ENCODE measurements at places on chromosomes 1 and 21.

- no peak for DNase-seq
These were observed 116.3 kb upstream of the HP1BP3 start for GRCh38 chr1:20903437-20903836.

- DNase-seq = no peak
These were observed 213.8 kb upstream of the JUN start for GRCh38 chr1:58997637-58998036.

DNA sequence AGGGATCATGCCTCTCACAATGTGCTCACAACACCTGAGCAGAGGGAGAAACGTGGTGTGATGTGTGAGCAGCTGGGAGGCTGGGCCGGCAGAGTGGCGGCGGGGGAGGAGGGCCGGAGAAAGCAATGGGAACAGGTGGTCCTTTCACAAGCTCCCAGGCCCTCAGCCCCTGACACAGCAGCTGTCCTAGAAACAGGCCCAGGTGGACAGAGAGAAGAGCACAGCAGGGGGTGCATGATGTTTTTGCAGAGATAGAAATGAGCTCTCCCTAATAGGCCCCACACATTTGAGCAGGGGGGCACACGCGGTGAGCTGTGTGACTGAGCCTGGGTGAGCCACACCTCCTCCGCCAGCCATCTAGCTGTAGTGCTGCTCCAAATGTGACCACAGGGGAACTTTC is 7.6 kb upstream of the RGS16 start:
- DNase-seq = no peak

- DNase-seq = peak; percentile 16
These were observed 20.7 kb downstream of the C1QB start for GRCh38 chr1:22673486-22674409.

DNA sequence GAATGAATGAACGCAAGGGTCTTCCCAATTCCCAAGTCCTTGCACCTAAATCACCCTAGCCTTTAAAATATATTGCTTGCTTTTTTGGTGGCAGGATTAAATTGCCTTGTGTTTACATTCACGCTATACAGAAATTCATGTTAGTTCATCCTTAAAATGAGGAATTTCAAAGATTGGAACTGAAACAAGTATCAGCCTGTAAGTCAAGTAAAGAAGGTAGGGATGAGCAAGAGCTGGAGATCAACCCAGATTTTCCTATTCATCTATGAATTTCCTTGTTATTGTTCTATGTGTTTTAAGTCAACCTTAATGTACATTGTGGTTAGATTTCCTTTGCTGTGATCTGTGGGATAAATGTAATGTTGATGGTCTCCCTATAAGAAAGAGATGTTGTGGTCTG is 248.2 kb downstream of the NFIA start:
- no peak for DNase-seq

DNA sequence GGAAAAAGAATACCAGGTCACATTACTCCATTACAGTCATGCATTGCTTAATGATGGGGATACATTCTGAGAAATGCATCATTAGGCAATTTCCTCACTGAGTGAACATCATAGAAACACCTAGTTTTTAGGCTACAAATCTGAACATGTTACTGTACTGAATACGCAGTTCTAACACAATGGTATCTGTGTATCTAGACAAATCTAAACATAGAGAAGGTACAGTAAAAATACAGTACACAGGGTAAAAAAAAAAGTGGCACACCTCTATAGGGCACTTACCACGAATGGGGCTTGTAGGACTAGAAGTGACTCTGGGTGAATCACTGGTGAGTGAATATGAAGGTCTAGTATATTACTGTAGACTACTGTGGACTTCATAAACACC is 115.7 kb downstream of the AKT3 start:
- DNase-seq = no peak

GRCh38 chr1:15261155-15262002 is 14.4 kb downstream of the FHAD1 start:
- peak; percentile 13 for DNase-seq

GRCh38 chr1:7284839-7285435 is 486.2 kb upstream of the VAMP3 start:
- DNase-seq = no peak

GRCh38 chr1:169295425-169295824 is 72.2 kb downstream of the NME7 start:
- no peak for DNase-seq

- no peak for DNase-seq
These were observed 52.9 kb downstream of the SUCO start for GRCh38 chr1:172585861-172586260.

GRCh38 chr1:200134116-200134515 is 106.6 kb downstream of the NR5A2 start:
- DNase-seq = no peak

DNA sequence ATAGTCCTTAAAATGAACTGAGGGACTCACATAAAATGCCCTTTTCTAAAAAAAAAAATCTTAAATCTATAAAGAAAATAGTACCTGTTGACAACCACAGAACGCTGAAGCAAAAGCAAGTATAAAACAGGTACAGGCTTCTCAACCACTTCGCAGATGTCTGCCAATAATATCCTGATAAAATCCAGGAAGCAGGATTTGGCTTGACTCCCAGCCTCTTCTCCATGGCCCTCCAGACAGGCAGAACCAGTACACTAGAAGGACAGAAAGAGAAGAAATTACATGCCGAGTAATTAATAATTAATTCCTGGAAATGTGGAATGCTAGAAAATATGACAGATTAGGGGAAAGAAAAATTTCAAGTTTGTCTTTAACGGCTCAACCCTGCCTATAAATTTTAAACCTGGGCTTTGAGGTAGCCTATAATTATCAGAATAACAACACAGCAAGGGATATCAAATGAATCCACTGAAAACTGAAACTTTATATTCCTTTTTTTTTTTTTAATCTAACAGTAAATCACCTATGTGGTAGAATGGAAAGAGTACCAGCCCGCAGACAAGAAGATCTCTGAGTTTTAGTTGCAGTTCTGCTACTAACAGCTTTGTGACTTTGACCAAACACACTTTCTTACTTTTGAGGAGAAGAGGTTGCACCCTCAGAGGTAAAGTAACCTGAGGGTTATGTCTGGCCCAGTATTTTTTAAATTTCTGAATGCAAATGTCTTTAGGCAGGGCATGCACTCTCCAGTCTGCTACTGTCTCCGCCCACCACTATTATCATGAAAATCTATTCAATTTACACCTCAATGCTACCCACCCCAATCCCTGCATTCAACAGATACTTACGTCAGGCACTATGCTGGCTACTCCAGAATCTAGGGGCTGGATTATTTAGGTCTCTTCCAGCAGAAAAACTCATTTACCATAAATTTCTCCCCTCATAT is 2.7 kb downstream of the KIAA0319L start:
- DNase-seq = no peak

DNA sequence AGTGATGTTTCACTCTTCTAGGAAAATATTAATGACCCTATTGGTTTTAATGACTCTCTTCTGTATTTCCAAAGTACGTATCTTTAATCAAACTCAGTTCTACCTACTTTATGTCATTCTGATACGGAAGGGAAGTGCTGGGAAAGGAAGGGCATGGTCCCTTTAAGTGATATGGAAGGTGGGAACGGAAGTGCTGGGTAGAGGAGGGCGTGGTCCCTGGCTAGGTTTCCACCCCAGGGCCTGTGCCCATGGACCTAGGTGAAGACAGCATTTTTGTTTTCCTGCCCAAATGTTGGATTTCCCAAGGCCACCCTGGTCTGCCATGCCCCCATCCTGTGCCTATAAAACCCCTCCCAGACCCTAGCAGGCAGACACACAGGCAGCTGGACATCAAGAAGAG is 24.0 kb downstream of the RGS4 start:
- DNase-seq = no peak

DNA sequence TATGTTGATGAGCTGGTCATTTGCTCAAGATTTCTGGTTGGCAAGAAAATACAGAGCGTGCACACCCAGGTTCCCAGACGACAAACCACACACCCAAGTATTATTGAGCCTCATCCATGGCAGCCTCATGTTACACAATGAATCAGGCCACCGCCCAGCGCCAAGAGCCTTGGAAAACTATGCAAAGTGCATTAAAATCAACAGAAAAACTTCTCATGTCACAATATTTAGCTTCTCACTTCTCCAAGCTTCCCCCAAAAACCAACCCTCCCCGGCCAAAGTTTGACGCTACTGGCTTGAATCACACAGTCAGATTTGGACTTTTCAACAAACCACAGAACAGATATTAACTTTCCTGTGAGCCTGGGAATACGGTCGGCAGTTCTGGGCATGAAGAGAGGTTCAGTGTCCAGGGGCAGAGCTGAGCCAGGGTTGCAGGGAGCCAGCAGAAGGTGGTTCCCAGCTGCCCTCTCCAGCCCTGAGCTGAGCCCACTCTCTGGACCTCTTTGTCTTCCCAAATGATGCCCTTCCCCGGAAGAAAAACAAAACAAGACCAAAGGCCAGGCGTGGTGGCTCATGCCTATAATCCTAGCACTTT is 71.1 kb downstream of the SETD4 start:
- no peak for DNase-seq

DNA sequence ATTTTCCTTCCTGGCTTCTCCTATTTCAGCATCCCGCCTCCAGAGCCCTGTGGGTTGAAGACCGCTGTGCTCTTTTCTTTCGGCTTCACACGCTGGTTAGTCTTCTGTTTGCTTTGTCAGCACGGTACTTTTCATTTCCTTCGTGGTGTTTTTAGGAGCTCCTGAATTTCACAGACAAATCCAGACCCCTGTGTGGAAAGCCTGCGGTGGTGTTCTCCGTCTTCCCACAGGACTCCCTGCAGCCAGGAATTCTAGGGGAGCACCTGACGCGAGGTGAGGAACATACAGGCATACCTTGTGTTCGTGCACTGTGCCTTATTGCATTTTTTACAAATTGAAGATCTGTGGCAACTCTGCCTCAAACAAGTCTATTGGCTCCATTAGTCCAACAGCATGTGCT is 210.2 kb upstream of the MAP1LC3C start:
- no peak for DNase-seq

- DNase-seq = no peak
These were observed 65.1 kb upstream of the HSD17B7 start for GRCh38 chr1:162725301-162725837.

DNA sequence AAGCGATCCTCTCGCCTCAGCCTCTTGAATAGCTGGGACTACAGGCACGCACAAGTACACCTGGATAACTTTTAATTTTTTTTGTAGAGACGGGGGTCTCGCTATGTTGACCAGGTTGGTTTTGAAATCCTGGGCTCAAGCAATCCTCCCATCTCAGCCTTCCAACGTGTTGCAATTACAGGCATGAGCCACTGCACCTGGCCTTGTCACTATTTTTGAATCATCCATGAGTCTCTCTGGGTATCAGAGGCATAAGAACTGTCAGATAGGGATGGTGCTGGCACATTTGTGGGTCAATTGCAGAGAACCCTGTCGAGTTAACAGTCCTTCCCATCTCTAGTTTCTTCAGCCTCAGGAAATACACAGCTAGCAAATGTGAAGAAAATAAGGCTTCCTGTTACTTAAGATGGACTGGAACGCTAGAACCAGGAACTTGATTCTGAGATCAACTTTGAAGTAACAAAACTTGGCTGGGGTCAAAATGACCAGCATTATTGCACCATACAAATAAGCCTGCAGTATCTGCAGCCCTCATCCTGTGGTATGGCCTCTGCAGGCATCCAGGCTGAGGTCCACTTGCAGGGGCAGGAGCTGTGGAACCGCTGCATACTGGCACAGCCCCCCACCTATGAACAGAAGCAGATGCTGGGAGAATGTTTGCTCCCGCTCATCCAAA is 124.3 kb upstream of the GADD45A start:
- DNase-seq = no peak

DNA sequence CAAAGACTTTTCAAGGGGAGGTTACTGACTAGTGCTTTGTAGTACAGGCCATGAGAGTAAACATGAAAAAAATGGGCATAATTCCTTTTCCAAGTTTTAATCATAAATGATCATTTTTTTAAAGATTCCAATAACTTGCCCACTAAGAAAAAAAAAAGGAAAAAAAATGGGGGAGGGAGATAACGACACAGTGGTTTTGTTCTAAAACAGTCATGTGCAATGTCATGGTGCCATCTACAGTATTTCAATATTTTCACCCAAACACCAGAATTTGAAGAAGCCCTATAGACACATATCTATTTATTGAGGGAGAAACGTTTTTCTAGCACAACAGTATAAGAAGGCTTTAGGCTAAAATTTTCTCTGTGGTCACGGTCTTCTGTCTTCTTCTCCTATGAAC is 250.2 kb downstream of the LTN1 start:
- DNase-seq = no peak

- DNase-seq = no peak
These were observed 1.3 kb downstream of the SH2D2A start for GRCh38 chr1:156815307-156815826.

DNA sequence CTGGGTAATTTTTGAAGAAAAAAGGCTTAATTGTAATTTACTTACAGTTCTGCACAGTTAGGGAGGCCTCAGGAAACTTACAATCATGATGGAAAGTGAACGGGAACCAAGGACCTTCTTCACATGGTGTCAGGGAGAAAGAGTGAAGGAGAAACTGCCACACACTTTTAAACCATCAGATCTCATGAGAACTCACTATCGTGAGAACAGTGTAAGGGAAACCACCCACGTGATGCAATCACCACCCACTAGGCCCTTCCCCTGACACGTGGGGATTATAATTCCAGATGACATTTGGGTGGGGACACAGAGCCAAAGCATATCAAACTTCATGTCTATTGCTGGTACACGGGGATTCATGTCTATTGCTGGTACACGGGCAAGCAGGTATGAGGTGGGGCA is 5.3 kb upstream of the SFT2D2 start:
- no peak for DNase-seq

GRCh38 chr1:40749817-40750216 is 33.8 kb upstream of the KCNQ4 start:
- no peak for DNase-seq

GRCh38 chr1:52842643-52843310 is at the start of gene ZYG11A:
ZYG11A (plus strand) TSS chr1:52842760; CDS start chr1:52842884, 124 bp downstream.
- DNase-seq = peak; percentile 74

GRCh38 chr21:43702785-43703034 is 16.2 kb upstream of the PDXK start:
- no peak for DNase-seq

DNA sequence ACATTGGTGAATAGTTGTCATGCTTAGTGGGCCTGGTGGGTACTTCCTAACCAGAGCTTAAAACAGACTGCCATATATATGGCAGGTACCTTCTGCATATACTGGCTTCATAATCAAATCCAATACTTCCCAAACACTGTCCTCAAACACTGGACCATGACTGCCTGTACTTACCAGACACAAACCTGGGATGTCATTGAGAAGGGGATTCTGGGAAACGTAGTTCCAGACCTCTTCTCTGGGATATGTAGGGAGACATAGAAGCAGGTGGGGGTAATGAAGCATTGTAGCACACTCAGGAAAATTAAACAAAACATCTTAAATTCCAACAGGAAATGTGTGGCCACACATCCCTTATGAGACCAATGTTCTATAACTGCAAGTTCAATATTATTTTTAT is 76.5 kb upstream of the ADAMTS5 start:
- no peak for DNase-seq

- no peak for DNase-seq
These were observed 1.4 kb downstream of the KIAA0319L start for GRCh38 chr1:35555601-35556477.
